ENCODE measurements at places on chromosomes 5 and 9.
A peak's percentile ranks its signal among the peaks of the same experiment; 100 is the strongest.

DNA sequence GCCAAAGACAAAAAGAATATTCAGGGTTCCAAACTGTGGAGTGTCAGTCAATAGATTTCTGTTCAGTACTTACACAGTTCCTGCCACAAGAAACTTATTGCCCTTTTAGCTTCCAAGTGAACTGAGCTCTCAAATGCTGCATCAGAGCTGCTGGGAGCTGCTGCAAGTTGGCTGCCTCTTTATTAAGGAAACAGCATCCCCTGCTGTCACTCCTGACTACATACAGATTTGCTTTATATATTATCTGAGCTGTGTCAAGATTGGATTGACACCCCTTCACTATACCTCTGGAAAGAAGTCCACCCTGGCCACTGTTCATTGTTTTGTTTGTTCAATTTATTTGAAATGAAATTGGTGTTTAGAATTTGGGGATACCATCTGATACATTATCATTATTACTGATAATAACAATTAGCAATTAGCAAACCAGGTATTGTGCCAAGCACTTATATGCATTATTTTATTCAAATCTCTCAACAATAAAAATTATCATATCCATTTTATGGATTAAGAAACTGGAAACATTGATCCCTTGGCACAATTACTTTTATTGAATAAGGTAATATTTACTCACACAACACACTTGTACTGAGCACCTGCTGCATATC, 16.4 kb upstream of the C5orf58 start:
- no peak for DNase-seq

- no peak for DNase-seq
These were observed 172.0 kb upstream of the MSX2 start for GRCh38 chr5:174552428-174552827.

- no peak for DNase-seq
These were observed 33.5 kb downstream of the SEMA4D start for GRCh38 chr9:89464300-89464901.

- no peak for DNase-seq
These were observed 1377.5 kb upstream of the CDH9 start for GRCh38 chr5:28415791-28416443.

GRCh38 chr9:88809355-88810161, 181.7 kb upstream of the S1PR3 start:
- DNase-seq: no peak

DNA sequence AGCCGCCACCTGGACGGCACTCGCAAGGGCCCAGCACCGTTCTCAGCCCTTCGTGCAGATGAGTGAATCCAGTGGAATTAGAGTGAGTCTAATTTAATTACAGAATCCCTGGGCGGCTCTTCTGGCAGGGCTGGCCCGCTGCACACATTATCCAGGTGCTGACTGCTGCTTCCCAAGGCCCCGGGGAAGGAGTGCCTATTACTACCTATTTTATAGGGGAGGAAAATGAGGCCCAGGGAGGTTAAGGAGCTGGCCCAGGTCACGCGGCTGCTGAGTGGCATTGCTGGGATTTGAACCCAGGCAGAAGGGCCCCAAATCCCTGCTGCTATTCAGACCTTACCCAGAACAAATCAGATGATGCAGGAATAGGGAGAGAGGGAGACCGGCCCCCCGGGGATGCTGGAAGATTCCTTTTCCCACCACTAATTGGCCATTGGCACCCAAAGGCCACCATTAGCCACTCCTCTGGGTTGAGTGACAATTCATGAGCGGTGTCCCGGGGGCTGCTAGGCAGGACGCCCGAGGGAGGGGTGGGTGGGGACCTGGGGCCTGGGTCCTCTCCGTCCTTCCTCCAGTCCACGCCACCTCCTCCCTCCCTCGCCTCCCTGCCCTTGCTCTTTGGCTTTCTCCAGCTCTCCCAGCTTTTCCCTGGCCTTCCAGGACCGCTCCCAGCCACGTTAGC, 10.3 kb upstream of the QRFP start:
- DNase-seq: no peak

- DNase-seq: no peak
These were observed 136.4 kb downstream of the ZSWIM6 start for GRCh38 chr5:61468483-61468865.

- DNase-seq: peak; percentile 45
These were observed 845 bp upstream of the NR4A3 start for GRCh38 chr9:99820685-99821395.

DNA sequence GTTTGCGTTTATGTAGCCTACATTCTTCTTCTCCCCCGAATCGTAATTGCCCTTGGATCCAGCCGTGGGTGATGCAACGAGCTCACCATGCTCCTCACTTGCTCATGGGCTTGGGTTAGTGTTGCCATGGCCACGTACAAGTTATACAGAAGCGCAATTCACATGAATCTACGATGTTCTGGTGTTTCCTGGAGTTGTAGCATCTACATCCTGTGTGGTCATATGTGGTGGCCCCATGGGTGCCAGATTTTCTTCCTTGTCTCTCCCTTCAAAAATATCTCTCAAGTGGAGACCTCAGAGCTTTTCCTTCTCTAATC, 115.3 kb downstream of the TLE4 start:
- DNase-seq: no peak

GRCh38 chr5:131366428-131366827, 102.6 kb downstream of the CDC42SE2 start:
- no peak for DNase-seq

- DNase-seq: no peak
These were observed 15.5 kb downstream of the ATOX1 start for GRCh38 chr5:151742870-151743294.

DNA sequence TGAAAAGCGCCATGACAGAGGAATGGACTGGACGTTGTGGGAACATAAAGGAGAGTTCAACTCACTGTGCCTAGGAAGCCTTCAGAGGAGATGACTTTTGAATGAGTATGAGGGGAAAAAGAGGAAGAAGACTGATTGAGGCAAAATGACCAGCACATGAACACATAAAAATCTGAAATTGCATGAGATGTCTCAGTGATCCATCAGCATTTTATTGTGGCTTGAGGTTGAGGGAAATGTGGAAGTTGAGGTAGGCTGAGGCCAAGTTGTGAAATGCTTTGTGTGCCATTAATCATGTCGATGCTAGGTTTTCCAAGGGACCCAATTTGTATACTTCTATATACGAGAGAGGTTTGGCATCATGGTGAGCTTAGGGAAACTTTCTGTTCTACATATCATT, 140.9 kb upstream of the TLX3 start:
- DNase-seq: no peak

DNA sequence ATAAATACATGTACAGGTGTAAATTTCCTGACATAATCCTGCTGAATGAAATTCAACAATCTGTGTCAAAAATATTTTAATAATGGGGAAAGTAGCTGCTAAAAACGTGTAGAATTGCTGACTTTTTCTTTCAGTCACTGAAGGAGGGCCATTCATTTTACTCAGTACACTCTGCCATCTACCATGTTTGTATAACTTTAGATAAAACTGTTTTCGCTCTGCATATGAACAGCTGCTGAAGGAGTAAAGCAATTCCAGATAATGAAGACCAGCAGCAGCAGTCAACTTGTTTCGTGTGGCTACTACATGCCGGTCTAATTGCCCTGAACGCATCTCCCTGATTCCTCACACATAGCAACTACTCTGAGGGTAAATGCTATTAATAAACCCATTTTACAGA, 380.5 kb downstream of the SPOCK1 start:
- no peak for DNase-seq

GRCh38 chr9:121484651-121485446, 14.8 kb downstream of the GGTA1 start:
- no peak for DNase-seq

DNA sequence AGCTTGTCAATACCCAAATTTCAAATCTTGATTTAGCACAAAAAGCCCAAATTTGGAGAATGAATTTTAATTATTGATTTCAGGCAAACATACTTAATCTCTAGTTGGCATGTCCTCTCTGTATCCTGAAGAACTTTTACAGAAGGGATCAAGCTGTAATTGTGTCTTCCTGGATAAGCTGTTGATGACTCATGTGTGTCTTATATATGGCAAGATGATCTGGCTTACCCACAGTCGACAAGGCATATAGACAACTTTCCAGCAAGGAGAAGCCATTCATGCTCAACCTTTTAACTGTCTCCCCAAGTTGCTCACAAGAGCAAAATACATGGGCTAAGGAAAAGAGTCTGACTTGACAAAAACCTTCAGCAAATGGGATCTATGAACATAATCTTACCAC, 112.5 kb upstream of the SLCO6A1 start:
- DNase-seq: no peak

- peak; percentile 48 for DNase-seq
These were observed 564 bp downstream of the SLC25A25 start for GRCh38 chr9:128068386-128069205.

DNA sequence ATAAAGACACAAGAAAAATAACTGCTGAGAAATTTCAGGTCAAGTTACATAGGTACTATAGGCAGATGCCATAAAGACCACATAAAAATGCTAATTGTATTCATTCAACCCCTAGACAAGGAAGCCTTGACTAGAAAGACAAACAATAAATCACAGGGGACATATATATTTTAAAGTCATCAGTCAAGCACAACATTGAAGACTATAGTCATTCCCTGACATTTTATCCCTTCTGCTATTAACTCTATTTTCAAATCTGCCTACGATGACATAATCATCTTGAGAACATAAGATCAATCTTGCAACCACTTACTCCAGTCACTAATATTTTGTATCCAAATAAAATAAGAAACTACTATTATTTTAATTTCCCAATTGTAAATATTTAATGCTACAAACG, 38.3 kb downstream of the FAM13B start:
- no peak for DNase-seq

- DNase-seq: no peak
These were observed 18.6 kb downstream of the DIMT1 start for GRCh38 chr5:62385131-62385530.

- DNase-seq: peak; percentile 22
These were observed 13.4 kb downstream of the ABHD17B start for GRCh38 chr9:71897577-71897976.

DNA sequence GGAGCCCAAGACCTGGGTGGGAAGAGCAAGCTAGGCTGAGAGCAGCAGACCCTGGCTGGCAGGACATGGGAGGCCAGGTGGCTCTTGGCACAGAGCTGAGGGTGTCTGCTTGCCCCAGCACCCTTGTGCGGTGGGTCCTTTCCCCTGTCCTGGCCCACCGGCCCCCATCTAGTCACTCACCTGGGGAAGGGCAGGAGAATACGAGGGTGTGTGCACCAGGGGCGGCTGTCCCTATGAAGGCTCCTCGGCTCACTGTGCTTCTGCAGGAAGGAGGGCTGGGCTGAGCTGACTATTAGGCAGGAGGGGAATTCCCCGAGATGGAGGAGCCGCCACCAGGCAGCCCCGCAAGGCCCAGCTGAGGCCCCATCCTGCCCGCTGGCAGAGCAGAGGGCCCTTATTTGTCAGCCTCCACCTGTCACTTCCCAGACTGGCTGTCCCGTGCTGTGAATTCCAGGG, 6.1 kb upstream of the TNIP1 start:
- peak; percentile 75 for DNase-seq

DNA sequence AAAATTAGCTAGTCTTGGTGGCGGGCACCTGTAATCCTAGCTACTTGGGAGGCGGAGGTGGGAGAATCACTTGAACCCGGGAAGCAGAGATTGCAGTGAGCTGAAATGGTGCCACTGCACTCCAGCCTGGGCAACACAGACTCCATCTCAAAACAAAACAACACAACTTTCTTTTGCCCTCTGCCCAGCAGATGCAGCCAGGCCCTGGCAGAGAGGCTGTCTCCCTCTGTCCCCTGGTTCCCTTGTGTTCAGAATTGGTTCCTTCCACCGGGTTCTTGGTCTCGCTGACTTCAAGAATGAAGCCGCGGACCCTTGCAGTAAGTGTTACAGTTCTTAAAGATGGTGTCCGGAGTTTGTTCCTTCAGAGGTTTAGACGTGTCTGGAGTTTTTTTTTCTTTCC, 30.2 kb upstream of the CEP72 start:
- DNase-seq: no peak

GRCh38 chr9:129731477-129732085, 21.3 kb downstream of the PTGES start:
- DNase-seq: no peak

- no peak for DNase-seq
These were observed 70.2 kb upstream of the AGXT2 start for GRCh38 chr5:35117967-35118366.

GRCh38 chr9:95084254-95084934, 233.1 kb downstream of the FANCC start:
- DNase-seq: no peak

- DNase-seq: peak; percentile 67
These were observed 3.4 kb downstream of the LMNB1 start for GRCh38 chr5:126780165-126780827.

DNA sequence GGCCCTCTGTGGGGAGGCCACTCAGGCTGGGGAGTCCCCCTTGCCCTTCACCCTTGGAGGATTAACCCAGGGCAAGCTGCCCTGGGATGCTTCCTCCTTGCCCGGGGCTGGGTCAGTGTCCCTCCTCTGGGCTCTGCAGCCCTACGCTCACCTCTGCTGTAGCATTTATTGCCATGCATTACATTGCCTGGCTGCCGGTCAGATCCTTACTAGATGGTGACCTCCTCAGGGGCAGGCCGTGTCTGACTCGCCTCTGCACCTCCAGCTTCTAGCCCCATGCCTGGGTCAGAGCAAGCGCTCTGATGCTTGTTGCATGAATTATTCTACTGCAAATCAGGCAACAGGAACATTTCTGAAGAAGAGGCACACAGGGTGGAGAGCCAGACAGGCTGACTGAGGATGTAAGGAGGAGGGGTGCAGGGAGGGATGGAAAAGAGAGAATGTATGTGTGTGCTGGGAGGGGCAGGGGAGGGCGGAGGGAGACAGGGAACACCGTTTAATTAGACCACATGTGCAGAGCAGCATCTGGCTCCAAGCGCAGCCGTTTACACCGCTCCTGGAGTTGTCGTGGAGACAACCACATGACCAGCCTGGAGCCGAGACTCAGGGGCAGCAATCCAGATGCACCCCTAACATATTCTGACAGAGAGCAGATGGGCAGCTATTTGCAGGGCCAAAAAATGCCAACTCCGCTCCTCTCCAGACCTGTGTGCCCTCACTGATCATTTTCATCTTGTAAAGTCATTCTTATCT, 117.0 kb downstream of the CRB2 start:
- DNase-seq: no peak

DNA sequence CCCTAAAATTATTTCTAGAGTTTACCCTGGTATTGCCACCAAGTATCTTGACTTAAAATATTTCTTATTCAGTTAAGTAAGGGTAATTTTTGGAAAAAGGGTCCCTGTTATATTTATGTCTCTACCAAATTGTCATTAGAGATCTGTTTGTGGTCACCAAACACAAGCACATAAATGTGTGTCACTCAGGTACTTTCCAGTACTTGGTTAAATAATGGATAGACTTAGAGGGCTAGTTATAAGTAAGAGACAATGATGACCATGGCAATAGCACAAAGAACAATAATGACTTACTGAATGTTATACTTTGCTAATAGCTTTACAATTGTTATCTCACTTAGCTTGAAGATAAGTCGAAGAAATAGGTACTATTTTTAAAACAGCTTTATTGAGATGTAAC, 9.0 kb downstream of the ADAMTS16 start:
- DNase-seq: no peak
